Cortex of kidney (tissue), 1 donor: ENCODE measurements at places on chromosomes 1 and 21.

DNA sequence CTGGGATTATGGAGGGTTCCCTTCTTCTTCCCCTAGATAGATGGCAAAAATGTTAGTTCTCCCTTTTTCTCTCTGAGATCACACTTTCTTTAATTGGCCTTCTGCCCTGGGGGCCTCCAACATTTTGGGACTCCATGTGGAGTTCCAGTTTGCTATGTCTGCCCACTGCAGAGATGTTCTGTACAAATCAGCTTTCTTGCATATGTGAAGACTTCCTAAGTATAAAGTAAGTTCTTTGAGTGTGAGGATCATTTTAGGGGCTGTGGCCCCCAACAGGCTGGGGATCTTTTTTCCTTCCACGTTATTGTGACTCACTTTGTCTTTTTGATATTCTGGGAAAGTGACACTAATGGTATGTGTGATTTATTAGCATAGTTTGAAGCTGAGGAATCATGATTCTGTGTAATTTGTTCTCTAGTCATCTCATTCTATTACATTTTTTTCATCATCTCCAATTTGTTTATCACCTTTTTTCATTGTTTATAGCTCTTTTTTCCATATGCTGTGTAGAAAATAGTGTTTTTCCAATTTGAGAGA, 48.2 kb downstream of the HHAT start:
- DNase-seq: no peak

- DNase-seq: no peak
These were observed 64.8 kb downstream of the RPE65 start for GRCh38 chr1:68384872-68385411.

DNA sequence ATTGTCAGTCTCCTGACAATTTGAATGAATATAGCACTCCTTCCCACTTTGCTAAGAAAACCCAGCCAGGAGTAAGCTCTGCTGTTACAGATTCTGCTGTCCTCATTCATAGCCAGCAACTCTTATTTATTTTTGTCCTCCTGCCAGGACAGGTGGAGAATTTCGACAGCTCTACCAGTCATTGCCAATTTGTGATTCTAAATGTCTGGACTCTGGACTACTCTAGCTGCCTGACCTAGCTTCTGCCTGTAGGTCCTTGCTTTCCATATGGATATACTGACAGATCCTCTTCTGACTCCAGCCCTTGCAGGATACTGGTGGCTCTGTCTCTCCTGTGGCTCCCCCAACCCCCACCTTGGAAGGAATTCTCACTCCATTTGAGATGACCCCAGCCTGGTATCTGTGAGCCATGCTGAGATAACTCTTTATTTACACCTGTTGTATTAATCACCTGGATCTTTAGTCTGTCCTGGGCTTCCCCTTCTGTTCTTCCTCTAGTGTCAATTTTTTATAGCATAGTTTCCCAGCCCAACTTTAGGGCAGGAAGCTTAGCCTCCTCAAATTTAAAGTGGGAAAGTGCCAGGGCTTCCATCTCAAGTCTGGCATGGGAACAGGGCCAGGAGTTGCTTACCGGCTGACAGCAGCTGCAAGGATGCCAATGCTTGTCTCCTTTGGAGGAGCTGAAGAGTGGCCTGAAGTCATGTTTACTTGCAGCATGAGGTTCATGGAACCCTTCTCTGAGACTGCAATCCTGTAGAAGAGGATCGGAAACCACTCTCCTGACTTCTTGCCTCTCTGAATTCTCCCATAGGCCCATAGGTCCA, 6.7 kb downstream of the PM20D1 start:
- DNase-seq: no peak

GRCh38 chr1:160625725-160626498, 20.9 kb downstream of the SLAMF1 start:
- no peak for DNase-seq

DNA sequence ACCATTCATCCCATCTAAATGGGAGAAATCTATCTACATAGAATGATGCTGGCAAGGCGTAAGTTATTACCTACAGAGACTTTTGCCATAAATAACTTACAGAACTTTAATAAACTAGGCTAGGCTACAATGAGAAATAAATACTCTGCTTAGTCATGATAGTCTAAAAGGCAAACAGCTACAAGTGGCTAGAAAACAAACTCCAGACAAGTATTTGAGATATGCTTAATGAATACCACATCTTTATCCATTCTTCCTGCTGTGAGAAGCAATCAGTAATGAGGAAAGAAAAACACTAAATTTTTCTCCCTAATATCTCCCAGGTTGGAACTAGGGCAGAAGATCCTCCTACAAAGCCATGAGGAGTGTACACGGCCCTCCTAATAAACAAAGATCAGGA, 187.0 kb upstream of the OLFM3 start:
- DNase-seq: no peak

GRCh38 chr1:173954179-173954578, 37.1 kb upstream of the SERPINC1 start:
- no peak for DNase-seq

- DNase-seq: no peak
These were observed 22.3 kb upstream of the ATP5PO start for GRCh38 chr21:33937931-33938339.

- DNase-seq: no peak
These were observed 45.3 kb downstream of the SLC66A1 start for GRCh38 chr1:19357299-19357986.

DNA sequence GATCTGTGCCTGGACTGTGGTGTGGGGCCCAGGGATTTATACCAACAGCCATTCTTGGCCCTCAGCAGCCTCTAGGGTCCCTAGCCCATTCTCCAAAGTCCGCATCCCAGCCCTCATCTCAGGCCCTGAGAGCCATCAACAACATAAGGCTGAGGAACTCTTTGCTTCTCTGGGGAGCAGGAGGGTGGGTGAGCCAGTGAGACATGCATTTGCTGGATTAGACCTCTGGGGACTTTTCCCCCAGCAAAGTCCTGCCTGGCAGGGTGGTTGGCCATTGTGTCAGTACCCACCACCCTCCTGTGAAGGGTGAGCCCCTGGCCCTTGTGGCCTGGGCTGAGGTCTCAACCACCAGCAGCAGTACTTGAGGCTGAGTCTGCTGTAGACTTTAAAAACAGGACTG, 24.2 kb upstream of the FAM20B start:
- no peak for DNase-seq

GRCh38 chr1:54188291-54188690, 11.5 kb downstream of the CYB5RL start:
- DNase-seq: no peak

GRCh38 chr21:37833301-37833700, 83.0 kb downstream of the KCNJ6 start:
- DNase-seq: no peak
